ENCODE measurements at places on chromosomes 11 and 22.

DNA sequence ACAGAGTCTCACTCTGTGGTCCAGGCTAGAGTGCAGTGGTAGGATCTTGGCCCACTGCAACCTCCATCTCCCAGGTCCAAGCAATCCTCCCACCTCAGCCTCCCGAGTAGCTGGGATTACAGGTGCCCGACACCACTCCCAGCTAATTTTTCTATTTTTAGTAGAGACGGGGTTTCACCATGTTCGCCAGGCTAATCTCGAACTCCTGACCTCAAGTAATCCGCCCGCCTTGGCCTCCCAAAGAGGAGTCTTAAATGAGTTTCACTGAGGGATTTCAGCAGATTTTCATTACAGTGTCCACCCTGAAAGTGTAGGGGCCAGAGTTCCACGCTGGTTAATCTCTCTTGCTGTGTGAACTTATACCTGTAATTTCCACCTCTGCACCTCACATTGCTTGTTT lies 412 bp upstream of the RPS3 start:
- no peak for DNase-seq

- DNase-seq = no peak
Observed at GRCh38 chr11:72836111-72836510, 21.9 kb downstream of the ATG16L2 start.

GRCh38 chr11:86688398-86689179 lies 16.2 kb upstream of the ME3 start:
- DNase-seq = no peak

DNA sequence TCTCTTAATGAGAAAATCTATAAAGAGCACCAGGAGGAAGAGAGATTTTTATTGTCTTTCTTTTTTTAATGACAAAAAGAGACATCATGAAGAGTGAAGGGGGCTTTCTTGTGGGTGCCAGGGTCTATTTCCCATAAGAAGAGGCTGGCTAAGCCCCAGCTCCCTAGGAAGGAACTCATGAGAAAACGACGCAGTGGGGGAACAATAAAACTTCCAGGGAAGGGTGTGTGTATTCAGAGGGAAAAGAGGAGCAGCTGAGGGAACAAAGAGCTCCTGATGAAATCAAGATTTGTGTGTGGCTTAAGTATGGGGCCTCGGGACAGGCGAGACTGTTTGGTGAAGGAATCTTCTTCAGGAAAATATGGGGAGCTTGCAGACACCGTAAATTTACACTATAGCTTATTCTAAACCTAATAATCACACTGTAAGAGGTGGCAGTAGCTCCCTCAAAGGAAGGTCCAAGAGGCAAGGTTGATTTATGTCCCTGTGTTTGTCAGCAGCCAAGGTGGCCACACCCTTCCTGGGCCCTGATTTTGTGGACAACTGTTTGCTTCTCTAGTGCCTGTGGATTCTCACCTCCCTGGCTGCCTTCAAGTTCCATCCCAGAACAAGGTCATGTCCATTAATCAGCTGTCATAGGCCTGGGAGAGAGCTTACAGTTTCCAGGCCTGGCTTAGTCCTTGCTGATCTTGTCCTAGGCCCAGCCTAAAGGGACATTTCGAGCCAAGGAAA lies 615.7 kb downstream of the INSC start:
- DNase-seq = no peak

All from neural progenitor cell (in vitro differentiated cells).